Stimulated activated CD4-positive, alpha-beta T cell treated with anti-CD3 and anti-CD28 coated beads, Interleukin-2, amount 100 ng/mL, for 24 hours (primary cell): ENCODE measurements at places on chromosomes 5 and 9.

DNA sequence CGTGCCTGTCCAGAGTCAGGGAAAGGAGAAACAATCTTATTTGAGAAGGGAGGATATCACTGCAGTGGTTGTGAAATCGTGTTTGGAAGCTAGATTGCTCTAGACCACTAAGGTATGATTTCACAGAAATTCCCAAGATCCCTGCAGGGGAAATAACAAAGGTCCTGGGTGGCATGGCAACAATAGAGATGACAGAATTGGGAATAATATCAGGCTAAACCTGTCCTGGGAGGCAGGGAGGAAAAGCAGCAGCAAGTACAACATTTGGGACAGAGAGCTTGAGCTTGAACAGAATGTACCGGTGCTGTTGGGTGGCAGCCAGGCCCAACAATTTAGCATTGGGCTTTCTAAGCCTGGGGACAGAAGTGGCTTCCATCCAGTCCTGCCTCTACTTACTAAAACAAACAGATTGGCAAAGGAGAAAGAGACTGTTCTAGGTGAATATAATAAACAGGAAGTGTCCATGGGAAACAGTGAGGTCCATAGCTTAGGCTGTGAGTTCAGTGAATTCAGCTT is 17.0 kb upstream of the ARHGAP26 start:
- DNase-seq = no peak

DNA sequence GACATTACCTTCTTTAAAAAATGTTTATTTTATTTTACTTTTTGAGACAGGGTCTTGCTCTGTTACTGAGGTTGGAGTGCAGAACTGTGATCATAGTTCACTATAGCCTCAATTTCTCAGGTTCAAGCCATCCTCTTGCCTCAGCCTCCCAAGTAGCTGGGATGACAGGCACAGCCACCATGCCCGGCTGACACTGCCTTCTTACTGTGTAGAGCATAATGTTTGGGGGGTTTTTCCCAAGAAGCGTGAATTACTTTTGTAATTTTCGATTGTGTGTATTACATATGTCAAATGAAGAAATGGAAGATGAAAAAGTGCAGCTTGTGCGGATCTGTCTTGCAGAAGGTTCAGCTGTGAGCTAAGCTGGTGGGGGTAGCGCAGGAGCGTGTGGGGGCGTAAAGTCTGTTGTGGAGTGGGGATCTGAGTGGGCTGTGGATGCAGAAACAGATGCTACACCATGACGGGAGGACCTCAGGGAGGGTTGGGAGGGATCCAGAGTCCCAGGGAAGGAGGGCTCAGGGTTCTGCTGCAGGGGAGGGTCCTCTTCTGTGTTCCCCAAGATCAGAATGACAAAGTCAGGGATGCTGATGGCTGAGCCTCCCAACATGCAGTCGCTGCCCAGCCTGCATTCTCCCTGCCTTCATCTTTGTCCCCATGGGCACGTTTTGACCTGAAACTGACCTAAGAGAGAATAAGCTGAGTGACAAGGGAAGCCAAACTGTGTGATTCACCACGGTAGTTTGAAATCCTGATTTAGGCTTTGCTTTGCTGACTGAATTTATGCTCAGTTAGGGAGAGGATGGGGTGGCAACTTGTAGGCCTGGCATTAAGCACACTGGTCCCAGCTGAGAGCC is 6.8 kb upstream of the ANKRD33B start:
- DNase-seq = no peak

DNA sequence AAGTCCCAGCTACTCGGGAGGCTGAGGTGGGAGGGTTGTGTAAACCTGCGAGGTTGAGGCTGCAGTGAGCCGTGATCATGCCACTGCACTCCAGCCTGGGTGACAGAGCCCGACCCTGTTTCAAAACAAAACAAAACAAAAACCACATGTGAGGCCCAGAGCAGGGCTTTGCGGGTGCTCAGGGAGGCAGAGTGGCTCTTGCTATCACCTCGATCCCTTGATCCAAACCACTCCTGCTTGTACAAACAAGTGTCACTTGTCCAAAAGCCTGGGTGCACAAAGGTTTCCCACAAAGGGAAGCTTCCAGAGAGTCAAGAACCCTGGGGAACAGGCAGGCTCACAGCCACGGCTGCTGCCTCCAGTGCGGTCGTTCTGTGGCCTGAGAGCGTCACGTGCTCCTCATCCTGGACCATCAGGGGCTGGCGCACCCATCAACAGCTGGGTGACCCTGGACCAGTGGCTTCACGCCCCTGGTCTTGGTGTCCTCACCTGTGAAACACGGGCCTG is 162.7 kb downstream of the C9orf50 start:
- peak; percentile 46 for DNase-seq

DNA sequence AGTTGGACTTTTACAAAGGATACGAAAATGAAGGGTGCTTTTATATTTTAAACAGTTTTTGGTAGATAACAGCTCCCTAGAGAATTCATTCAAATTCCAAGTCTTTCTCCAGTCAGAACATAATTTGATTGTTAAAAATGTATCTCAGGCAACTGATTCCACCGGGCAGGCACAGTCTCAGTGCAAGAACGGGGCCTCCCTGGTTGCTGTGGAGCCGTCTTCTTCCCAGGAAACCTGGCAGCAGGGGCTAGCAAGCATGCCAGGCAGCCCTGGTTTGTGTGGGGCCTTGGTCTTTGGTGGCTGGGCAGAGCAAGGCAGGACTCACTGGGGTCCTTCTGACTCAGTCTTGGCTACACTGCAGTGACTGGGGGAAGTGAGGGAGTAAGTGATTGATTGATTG is 143.5 kb downstream of the NXNL2 start:
- DNase-seq = no peak

GRCh38 chr9:5269249-5269715 is 35.2 kb downstream of the RLN2 start:
- no peak for DNase-seq

GRCh38 chr9:104993291-104993963 is 65.5 kb upstream of the ABCA1 start:
- no peak for DNase-seq

GRCh38 chr5:156043351-156043750 is 283.6 kb upstream of the SGCD start:
- DNase-seq = no peak

DNA sequence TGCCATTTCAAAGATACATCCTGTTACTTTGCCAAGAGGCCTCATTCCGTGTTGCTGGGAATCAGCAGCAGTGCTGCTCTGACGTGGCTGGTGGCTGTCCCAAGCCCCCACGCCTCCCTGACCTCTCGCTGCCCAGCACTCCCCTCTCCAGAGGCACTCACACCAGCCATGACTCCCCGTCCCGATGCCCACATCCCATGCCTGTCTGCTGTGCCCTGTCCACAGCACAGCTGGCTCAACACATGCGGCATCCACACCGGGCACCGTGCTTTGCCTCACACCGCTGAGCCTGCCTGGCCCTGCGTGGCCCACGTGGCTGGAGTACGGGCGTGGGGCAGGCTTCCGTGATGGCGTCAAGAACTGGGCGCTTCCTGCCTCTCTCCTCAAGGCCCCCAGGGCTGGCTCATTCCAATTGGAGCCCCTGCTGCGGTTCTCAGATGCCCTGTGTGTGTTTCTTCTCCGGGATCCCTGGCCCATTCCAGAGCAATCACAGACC is 7.8 kb upstream of the LCN1 start:
- DNase-seq = no peak

GRCh38 chr5:141637123-141637766 is 448 bp downstream of the RELL2 start:
- DNase-seq = peak; percentile 67

DNA sequence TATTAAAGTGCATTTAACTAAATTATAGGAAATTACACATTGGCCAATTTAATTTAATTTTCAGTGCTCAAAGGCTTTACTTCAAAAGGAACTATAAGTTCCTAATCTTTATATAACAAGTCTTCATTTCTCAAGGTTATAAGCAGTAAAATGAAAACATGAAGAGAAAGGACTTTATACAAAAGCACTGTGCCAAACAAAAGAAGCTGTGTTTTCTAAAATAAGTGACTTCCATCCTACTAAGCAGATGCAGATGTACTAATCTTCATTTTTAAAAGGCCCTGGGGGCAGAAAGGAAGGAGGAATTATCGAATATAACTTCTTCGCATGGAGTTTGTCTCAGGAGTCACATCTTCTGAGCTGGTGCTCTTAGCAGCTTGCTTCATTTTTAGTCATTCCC is 81.4 kb downstream of the SHC3 start:
- no peak for DNase-seq

GRCh38 chr9:105299190-105299854 is 54.9 kb downstream of the SLC44A1 start:
- DNase-seq = no peak

- DNase-seq = no peak
These were observed 270.1 kb downstream of the AOPEP start for GRCh38 chr9:94996641-94997040.

DNA sequence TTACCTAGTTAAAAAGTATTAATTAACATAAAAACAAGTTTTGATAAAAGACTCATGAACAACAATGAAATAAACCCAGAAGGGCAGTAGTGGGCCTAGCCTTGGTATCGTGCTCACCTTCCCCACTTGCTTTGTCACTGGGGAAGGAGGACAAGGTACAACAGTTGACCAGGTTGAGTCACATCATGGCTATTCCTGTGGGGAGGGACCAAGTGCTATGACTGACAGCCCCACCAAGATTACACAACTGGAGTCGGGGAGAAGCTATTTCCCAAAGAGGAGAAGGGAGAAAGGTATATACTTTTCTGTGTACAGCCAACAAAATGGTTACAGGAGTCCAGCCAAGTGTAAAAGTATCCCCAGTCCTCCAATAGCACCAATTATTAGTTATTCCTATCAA is 251.3 kb upstream of the RFX3 start:
- no peak for DNase-seq

DNA sequence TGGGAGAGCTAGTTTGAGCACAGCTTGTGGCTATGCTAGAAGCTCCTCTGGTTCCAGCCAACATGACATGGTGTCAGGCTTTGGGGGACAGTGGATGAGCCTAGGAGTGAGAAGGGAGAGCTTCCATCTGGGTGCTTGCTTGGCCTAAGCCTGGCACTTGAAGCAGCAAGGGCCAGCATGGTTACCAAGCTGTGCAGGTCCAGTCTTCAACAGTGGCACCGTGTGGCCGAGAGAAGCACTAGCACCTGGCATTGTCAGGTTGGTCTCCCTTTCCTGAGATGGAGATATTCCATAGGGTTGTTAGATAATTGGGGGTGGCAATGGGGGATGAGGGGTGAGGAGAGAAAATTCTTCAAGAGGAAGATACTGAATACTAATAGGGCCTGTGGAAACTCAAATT is 261.9 kb downstream of the PBX3 start:
- DNase-seq = peak; percentile 4

- DNase-seq = no peak
These were observed 108.0 kb upstream of the PTGER4 start for GRCh38 chr5:40571729-40572128.

DNA sequence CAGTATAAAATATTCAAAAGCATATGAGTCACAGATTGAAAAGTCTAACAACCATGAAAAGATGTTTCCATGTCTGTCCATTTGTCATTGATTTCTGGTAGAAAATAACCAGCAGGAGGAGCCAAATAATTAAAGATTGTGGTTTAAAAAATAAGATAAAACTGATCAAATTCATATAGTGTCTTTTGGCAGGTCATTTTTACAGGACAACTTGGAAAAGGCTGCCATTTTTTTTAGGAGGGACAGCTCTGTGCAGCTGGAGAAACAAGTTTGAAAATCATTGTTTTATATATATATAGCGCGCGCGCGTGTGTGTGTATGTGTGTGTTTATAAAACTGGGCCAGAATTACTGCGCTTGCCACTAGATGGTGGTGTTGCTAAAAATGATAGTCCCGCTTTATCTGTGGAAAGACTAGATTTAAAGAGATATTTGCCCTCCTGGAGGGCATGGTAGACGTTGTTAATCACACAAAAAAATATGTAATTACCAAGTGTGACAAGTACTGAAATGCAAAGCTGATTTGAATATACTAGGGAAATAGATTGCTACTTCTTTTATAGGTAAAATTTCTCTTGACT is 1.3 kb upstream of the TRMO start:
- peak; percentile 77 for DNase-seq

GRCh38 chr5:147375151-147375550 is 134.7 kb downstream of the DPYSL3 start:
- no peak for DNase-seq

- DNase-seq = no peak
These were observed 593 bp downstream of the GM2A start for GRCh38 chr5:151253605-151253950.
